ENCODE measurements at places on chromosomes 5 and 9.

DNA sequence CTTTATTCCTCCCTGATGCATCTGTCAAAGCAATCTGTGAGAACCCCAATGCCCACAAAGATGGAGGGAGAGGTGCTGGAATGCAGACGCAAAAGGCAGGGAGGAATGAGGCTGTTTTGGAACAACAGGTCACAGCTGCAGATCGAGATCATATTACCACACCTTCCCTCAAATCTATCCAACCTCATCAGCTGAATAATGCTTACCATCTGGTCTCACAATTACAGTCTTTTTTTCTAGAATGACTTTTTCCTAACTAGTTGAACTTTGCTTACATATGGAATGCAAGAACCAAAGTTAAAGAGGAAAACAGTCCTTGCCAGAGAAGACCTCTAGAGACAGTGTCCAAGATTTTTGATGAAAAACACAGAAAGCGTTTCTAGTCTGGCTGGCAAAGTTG, 158.1 kb downstream of the LPAR1 start:
- no peak for DNase-seq

- no peak for DNase-seq
Measured at GRCh38 chr9:91825422-91825821, 124.6 kb downstream of the ROR2 start.

DNA sequence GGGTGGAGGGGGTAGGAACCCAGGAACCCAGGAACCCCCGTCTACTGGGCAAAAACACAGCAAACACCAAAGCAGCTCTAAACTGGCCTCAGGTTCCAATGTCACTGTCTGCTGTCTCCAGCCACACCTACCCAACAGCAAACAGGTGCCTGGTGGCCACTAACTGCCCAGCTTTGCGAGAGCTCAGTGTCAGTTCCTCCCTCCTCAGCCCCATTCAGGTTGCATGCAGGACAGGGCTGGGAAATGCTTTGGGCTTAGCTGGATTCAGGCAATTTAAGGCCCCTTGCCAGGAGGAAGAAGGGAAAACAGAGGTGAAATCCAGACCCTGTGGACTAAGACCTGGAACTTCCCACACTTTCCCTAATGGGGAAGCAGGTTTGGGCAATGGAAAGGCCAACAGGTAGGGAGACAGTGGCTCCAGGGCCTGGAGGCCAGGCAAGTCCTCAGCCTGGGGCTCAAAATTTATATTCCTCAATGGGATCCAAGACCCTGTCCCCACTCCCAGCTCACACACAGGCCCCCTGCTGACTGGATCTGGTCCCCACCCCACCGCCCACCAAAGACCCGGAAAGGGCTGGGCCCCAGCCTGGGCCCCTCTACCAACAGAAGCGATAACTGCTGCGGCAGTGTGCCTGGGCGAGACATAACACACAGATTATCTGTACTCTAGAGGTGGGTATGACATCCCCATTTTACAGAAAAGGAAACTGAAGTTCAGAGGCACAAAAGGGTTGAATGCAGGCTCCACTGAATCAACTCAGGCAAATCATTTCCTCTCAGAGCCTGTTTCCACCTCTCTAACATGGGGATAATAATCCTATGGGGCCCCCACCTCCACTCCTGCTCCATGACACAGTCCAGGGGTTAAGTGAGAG, 3.5 kb downstream of the EEIG1 start:
- no peak for DNase-seq

GRCh38 chr9:78122631-78123030, 91.0 kb upstream of the GNAQ start:
- no peak for DNase-seq

- DNase-seq: no peak
Measured at GRCh38 chr5:151037561-151038411, 17.4 kb downstream of the GPX3 start.

DNA sequence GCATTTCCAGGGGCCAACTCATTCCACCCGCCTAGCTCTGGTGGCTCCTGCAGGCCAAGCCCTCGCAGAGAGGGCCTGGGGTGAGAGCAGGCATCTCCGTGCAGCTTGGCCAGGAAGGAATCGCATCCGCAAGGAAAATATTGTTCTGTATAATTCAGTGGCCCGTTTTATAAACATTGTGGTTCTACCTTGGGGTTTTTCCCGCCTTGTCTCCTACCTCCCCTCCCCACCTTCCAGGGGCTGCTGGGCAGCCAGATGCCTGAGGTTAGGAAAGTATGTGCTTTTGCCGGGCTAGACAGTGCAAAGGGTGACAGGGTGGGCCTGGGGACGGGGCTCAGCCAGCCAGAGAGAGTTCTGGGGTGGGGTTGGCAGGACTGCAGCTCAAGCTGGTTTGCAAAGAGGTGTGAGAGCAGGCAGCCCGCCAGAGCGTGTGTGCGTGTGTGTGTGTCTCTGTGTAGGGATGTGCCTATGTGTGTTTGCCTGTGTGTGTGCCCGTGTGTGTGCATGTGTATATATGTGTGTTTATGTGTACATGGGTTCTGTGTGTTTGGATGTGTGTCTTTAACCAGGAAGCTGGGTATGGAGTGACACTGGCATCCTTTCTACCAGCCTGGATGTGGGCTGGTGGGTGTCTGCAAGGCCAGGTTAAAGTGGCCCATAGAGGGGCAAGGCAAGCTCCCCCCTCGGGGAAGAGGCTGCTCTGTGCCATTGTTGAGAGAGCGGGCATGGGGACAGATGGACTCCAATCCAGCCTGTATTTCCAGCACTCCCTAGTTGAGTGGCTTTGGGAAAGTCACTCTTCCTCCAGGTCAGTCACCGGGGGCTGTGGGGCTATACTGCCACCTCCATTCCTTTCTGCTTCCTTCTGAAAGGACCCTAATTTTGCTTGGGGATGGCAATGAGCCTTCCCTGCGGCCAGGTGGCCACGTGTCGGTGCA, 10.6 kb upstream of the SLC2A6 start:
- no peak for DNase-seq

DNA sequence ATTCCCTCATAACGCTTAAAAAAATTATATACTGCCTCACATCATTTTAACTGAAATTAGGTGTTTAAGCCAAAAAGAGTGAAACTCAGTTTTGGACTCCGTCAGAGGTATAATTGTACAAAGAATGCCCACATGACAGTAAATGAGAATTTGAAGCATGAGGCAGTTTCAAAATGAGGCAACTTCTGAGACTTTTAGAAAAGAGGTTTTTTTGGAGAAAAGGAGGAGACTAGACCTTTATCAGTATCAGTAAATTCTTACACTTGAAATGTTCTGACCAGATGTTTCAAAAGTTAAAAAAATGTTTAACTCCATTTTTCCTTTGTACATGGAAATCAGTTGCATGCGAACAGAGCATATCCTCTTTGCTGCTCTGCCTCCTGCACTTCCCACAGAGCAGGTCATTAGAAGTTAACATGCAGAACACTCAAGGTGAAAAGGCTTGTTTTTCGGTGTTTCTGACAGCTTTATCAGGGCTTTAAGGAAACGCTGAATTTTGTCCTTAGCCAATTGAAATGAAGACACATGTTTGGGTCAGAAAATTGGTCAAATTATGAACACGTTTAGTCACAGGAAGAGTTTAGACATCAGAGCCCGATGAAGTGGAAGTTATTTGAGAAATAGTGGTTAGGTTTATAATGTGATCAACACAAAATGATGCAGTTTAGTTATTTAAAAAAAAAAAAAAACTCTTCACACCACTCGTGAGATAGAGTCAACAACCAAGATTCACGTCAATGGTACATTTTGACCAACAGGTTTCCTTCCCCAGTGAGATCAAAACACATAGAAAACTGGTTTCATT, 59.5 kb downstream of the PIK3R1 start:
- no peak for DNase-seq

DNA sequence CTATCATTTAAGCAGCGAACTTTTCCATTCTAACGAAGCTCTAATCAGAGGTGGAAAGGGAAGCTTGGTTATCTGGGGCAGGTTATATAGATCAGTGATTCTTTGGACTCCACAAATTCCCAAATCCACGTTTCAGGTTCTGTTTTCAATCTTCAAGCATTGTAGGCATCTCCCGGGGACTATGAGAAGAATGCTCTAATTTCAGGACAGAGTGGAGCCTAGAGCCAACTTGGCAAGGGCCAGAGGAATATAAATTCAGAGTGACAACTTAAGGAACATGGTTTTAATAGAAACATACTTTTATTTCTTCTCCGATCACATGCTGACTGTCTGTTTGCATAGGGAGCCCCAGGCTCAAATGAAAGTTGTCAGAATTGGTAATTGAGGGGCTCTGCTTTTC, 514.0 kb upstream of the KLF4 start:
- no peak for DNase-seq

DNA sequence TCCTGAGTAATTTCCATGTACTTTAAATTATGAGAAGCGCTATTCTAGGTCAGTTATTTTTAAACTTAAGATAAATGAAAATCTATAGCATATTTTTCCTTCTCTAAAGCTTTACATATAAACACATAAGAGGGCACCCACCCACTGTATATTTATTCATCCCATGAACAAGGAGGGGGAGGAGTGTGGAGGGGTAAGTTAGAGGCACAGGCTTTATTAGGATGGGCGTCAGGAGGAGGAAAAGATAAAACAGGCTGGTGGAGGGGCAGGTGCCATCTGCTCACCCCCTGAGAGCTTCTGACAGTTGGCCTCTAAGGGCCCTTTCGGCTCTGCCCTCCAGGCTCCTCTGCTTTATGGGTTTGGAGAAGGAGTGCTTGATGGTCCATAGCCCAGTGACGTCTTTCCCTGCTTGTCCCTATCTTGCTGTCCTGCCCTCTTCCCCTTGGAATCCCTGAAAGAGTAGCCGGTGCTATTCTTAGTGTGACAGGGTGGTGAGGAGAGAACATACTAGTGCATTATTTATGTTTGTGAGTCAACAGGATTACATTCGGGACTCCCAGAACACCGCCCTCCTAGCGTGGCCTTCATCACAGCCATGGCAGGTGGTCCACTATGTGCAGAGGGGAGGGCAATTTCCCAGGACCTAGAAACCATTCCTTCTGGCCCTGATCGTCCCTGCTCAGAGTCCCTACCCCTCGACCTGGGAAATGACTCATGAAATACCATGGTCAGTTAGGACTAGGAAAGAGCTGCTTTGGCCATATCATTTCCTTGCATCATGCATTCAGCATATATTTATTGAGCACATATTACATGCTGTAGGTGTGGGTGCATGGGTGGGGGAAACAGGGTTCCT, 7.9 kb upstream of the SYNPO start:
- DNase-seq: no peak

DNA sequence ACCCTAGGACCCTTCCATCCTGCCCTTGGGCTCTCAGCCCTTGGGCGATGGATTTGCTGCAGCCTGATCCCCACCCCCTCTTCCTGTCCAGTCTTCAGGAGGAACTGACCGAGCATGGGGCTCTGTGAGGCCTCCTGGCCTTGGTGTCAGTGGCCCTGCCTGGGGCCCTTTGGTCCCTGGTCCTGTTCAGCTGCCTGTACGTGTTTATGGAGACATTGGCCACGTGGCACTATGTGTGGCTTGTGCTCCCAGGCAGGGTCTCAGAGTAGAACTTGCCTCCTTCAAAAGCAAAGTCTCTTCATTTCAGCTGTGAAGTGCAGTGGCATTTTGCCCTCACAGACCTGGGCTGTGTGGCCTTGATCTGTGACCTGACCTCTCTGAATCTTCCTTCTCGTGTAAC, 11.1 kb downstream of the FCN2 start:
- no peak for DNase-seq

- DNase-seq: no peak
Measured at GRCh38 chr9:15346837-15347236, 39.8 kb upstream of the TTC39B start.

GRCh38 chr5:40781843-40782409, 16.2 kb downstream of the PRKAA1 start:
- DNase-seq: no peak

- no peak for DNase-seq
Measured at GRCh38 chr9:100125236-100125635, 26.2 kb downstream of the INVS start.

GRCh38 chr5:173535166-173535975, 81.1 kb downstream of the BOD1 start:
- no peak for DNase-seq
